ENCODE measurements at places on chromosomes 13 and 19.

DNA sequence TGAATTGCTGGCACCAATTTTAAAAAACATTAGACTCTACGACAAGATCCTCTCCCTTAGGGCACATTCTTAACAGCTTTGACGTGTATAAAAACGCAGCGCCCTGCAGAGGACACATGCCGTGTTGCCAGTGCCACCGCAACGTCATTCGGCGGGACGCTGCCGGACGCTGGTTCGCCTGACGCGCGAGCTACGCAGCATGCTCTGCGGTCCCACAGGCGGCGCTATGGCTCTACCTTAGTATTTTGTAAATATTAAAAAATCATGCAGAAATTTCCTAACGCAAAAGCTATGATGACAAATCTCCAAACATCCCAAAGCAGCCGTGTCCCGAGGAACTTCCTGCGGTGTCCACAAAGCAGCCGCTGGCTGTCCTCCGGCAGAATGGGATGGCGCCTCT lies 4.2 kb upstream of the ADPRHL1 start:
- DNase-seq: no peak

GRCh38 chr19:57642396-57643046 lies 9.6 kb downstream of the ZNF211 start:
- DNase-seq: no peak

DNA sequence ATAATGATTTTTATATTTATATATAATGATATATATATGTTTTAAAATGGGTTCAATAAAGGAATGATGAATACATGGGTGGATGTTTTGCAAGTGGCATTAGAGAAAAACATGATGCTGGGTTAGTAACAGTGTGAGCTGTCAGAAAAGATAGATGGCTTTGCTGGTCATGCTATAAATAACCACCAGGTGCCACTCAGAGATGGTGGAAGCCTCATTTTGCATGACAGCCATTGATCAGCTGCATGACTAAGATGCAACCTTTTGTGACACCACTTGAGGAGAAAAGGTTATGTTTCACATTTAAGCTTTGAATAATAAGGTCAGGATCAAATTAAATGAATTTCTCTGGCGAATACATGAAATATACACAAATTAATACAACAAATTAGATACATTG lies 737.7 kb downstream of the PCDH9 start:
- DNase-seq: no peak

DNA sequence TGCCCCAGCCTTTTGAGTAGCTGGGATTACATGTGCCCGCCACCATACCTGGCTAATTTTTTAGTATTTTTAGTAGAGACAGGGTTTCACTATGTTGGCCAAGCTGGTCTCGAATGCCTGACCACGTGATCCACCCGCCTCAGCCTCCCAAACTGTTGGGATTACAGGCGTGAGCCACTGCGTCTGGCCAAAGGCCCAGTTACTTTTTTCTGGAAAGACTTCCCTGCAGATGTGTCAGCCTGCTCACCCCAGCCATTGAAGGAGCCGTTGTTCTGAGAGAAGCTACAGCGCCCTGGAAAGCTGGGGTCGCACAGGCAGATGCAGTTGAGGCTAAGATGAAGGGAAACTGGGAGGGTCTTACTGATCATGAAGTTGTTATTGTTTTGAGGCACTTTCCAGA lies 7.9 kb upstream of the ZNF626 start:
- DNase-seq: no peak

GRCh38 chr19:38942471-38943181 lies 11.9 kb downstream of the MRPS12 start:
- no peak for DNase-seq

- no peak for DNase-seq
These were observed 358.3 kb downstream of the KLF5 start for GRCh38 chr13:73417012-73417615.

DNA sequence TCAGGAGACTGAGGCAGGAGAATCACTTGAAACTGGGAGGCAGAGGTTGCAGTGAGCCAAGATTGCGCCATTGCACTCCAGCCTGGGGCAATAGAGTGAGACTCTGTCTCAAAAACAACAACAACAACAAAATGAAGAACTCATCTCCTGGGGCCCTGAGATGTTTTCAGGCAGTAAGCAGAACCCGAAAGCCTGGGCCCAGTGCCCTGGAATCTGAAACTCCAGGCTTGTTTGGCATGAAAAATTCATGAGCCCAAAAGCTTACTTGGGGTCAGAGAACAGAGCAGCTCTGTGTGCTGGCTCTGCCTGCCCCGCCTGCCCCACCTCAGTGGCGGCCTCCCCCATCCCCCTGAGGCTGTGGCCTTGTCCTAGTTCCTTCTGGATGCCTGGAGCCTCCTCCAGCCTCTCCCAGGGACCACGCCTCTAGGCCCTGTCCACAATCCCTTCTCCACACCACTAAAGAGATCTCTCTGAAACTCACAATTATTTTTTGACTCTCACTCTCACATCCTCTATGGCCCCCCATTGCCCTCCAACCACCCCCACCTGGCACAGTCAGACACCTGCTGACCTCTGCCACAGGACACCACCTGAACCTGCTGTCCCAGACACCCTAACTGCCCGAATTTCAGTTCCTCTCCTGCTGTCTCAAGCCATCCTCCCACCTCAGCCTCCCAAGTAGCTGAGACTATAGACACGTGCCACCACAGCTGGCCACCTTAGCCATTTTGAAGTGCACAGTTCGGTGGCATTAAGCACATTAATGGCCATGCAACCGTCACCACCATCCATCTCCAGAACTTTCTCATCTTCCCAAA lies 6.9 kb upstream of the AP1M2 start:
- no peak for DNase-seq

- DNase-seq: no peak
These were observed at the start of gene PRX for GRCh38 chr19:40413291-40413845. PRX (minus strand) TSS chr19:40413378; CDS start chr19:40407932, 5,446 bp downstream.

GRCh38 chr13:111917901-111918300 lies 149.0 kb upstream of the SOX1 start:
- no peak for DNase-seq

- no peak for DNase-seq
These were observed 18.4 kb upstream of the MYADM start for GRCh38 chr19:53849237-53849676.

- DNase-seq: no peak
These were observed 62.8 kb downstream of the EFNB2 start for GRCh38 chr13:106472621-106473020.

DNA sequence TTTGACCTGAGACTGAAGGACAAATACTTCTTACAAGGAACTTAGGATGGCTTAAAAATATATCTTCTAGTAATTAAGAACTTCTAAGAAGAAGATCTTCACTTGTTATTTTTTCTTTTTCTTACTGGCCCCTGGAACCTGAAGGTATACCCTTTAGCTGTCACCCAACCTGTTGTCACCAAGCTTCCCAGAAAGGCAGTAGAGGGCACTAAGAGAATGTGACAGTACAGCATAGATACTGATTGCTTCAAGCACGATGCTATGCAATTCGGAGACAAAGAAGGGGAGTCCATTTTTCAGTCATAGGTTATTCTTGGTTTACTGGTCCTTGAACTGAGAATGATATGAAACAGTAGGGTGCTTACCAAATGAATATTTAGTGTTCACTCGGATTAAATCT lies 208.3 kb upstream of the PCDH9 start:
- DNase-seq: no peak

DNA sequence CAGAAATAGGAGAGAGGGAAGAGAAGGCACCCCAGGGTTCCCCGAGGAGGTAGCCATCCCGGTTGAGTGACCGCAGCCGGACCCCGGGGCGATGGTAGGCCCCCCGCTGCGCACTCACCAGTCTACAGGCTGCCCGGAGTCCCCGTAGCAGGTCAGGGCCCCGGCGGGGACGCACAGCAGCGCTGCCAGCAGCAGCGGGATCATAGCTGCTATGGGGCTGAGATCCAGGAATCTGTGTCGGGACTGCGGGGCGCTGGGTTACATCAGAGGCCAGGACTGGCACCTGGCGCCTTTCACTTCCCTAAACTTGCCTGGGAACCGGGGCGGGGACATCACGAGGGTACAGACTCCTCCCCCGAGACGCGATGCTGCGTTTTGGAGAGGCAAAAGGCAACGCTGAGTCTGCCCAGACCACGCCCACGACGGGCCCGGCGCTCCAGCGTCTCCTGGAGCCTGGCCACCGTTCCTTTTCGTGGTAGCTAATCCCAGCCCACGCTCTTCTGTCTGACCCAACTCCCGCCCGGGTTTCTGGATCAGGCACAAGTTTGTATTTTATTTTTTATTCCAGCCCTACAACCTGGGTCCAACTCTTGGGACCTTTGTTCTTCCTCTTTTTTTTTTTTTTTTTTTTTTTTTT lies at the start of gene DNASE2:
TSS of gene DNASE2 (minus strand) at position 278 of the 637 bp plus-strand sequence. CDS start at position 204, 74 bp downstream.
- peak; percentile 78 for DNase-seq

GRCh38 chr13:75430436-75431209 lies 51.3 kb downstream of the TBC1D4 start:
- no peak for DNase-seq

GRCh38 chr13:109148243-109148642 lies 518.8 kb downstream of the MYO16 start:
- no peak for DNase-seq

- DNase-seq: no peak
These were observed 6.3 kb downstream of the CFAP97D2 start for GRCh38 chr13:114185182-114185971.

GRCh38 chr19:29294343-29294811 lies 81.4 kb upstream of the UQCRFS1 start:
- no peak for DNase-seq

- DNase-seq: no peak
These were observed 37.0 kb upstream of the MAP3K10 start for GRCh38 chr19:40154121-40154680.

DNA sequence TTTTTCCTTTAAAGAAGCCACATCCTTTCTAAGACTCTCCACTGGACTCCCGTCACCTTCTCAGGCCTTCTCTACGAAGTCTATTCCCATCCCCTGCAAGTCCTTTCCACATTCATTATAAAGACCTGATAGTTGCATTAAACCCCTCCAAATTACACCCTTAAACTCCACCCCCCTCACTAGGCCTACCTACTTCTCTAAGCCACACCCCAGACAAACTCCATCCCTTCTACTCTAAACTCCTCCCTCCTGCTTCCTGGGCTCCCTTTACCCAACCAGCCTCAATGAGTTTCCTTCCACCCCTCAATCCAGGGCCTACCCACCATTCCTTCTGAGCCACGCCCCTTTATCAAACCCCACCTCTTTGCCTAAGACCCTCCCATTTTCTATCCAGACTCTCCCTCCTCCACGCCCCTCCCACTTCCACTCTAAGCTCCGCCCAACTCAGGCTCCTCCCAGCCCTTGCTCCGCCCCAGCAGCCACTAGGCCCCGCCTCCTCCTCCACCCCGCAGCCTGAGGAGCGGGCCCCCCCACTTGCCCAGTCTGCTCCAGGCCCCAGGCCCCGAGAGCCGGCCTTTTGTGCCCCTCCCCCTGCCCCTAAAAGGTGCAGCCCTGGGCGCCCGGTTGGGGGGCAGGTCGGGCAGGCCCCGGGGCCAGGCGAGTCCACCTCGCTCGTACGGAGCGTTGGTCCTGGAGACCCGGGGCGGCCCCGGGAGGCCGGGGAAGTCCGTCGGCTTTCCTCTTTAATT lies 424 bp downstream of the FIZ1 start:
- DNase-seq: peak; percentile 88

DNA sequence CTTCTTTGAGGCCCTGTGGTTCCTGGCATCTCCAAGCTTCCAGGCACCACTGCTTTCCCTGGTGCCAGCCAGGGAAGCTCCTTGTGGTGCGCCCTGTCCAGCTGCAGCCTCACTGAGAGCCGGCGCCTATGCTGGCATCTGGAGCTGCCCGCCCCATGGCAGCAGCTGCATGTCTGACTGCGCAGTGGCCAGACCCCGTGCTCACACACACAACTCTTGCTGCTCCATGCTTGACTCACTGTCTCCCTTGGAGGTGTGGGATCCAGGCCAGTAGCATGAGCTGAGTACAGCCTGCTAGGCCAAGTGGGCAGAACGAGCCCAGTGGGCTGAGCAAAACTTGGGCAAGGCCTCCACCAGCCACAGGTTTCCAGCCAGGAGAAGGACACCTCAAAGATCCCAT lies 11.5 kb upstream of the SUPT20H start:
- no peak for DNase-seq

DNA sequence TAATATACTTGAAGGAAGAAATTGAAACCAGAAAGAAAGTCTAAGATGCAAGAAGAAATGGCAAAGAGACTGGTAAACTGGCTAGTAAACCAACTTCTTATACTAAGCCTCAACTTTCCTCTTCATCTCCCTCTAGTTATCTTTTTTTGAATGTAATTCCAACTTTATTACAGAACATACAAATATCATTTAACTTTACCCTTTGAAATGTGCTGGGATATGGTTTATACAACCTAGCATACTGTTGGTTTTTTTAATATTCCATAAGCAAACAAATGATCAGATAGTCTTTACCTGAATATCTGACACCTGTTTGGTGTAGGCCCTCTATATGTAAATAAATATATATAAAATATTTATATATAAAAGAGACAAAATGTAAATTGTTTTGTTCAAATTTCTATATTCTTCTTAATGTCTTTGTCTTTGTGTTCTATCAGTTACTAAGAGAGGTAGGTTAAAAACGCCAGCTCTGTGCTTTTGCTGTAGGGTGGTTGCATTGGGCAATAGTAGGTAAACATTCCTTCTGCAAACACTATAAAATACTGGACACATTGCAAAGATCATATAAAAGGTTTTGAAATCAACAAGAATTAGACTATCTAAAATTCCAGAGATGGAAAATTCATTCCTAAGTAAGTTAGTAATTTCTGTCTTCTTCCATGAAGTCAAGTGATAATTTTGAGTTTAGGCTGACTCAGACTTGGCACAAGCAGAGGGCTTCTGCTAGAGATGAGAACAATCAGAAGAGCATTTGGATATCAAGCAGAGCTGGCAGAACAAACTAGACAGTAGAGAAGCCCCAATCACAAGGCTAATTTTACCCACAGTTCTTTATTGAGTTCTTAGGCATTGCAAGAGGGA lies 383.3 kb downstream of the RFC3 start:
- no peak for DNase-seq

DNA sequence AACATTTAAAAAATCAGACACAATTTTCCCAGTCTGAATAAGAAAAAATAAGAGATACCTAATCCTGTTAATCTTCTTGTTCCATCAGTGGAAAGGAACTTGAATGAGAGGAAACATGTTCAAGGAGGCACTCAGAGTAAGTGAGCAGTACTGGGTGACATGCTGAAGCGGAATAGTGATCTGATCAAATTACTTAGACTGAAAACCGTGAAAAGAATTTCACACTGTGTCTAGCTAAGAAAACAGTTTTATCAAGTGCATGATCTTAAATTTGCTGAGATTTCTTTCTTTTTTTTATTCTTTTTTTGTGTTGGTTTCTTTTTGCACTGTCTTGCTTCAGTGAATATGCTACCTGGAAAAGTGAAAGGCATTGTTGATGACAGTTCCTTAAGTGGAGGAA lies 249.5 kb upstream of the SLC10A2 start:
- no peak for DNase-seq

DNA sequence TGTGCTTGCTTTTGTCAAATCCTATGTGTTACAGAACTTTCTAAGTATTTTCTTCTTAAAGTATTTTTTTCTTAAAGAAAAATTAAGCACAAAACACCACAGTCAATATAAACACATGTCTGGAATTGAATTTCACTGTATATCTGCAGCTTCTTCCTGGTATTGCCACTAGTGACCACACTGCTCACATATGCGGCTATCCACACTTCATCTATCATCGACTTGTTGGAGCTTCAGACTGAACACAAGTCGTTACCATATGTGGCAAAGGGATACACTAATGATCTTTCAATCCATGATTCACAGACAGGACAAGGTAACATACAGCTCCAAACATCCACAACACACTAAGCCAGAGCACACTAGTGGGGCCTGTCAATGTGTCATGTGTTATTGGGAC lies 498.4 kb upstream of the ARGLU1 start:
- no peak for DNase-seq

GRCh38 chr19:58516964-58517833 lies 2.4 kb downstream of the ZBTB45 start:
- no peak for DNase-seq

GRCh38 chr13:60787083-60787482 lies 390.1 kb downstream of the TDRD3 start:
- no peak for DNase-seq

All from activated CD4-positive, alpha-beta T cell treated with anti-CD3 and anti-CD28 coated beads for 1 hour (primary cell).